Thyroid gland (tissue), 4 donors: ENCODE measurements at places on chromosomes 3 and 15. TPM values are rescaled to one million over a fixed set of nuclear protein-coding genes. Genes with fewer than 3 reads are reported as not detected.
A peak's percentile ranks its signal among the peaks of the same experiment; 100 is the strongest.

- DNase-seq: no peak
- H3K36me3 ChIP-seq: no peaks in the 10 kb centered on the region
- no peak overlapping the region for H3K27ac ChIP-seq
- H3K4me3 ChIP-seq: no peak overlapping the region
These were observed 18.9 kb downstream of the PHC3 start for GRCh38 chr3:170162630-170163029.

DNA sequence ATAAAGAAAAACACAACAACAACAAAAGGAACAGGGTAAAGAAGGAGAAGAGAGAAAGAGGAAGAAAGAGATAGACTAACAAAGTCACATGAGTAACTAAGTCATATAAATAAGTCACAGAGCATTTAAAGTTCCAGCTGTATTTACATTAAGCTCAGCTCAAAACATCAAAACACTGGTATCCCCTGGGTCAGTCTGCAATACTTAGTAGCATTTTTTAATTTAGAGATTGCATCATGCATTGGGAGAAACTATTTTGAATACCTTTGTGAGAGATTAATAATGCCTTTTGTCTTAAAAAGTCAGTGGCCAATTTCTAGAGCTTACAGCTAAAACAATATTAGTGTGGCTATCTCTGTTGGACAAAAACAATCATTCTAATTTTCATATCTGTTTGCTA, 78.4 kb downstream of the NEK10 start:
- no peak for DNase-seq
- H3K27me3 ChIP-seq: no peaks in the 10 kb centered on the region
- H3K27ac ChIP-seq: no peak overlapping the region
- no peak overlapping the region for H3K4me3 ChIP-seq

DNA sequence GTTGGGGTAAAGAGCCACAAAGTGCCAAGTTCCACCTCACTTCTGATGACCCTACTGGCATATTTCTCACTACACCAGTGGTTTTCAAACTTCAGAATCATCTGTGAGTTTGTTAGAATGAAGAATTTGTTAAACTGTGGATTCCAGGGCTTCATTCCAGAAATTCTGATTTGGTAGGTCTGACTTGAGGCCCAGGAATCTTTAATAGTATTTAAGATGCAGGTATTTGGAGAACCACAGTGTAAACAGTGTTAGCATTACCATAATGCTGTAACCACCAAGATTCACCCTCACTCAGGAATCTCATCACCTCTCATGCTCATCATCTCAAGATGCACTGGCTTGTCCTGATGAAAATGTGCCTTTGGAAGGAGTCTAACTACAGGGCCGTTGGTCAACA, 6.0 kb downstream of the KCNMB3 start:
- no peaks in the 10 kb centered on the region for H3K4me1 ChIP-seq
- H3K27me3 ChIP-seq: no peaks in the 10 kb centered on the region
- H3K4me3 ChIP-seq: no peak overlapping the region
- no peak overlapping the region for H3K27ac ChIP-seq

- no peak overlapping the region for H3K4me3 ChIP-seq
- no peaks in the 10 kb centered on the region for H3K27me3 ChIP-seq
- no peaks in the 10 kb centered on the region for H3K4me1 ChIP-seq
- no peak overlapping the region for H3K27ac ChIP-seq
These were observed 569.6 kb downstream of the AGBL1 start for GRCh38 chr15:86649277-86649676.

DNA sequence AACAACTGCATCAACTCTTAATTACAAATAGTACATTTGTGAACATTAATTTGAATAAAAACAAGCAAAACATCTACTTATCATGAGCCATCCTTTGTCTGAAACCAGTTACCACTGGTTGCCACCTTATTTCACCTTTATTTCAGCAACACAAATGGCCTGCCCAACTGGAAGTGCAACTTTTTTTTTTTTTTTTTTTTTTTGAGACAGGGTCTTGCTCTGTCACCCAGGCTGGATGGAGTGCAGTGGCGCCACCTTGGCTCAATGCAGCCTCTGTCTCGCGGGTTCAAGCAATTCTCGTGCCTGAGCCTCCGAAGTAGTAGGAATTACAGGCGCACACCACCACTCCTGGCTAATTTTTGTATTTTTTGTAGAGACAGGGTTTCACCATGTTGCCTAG, 13.1 kb downstream of the WDR82 start:
- H3K4me1 ChIP-seq: peaks cover 18% of the 10 kb centered on the region
- peaks cover 64% of the 10 kb centered on the region for H3K36me3 ChIP-seq
- H3K4me3 ChIP-seq: no peak overlapping the region
- peak; percentile 25 for DNase-seq

DNA sequence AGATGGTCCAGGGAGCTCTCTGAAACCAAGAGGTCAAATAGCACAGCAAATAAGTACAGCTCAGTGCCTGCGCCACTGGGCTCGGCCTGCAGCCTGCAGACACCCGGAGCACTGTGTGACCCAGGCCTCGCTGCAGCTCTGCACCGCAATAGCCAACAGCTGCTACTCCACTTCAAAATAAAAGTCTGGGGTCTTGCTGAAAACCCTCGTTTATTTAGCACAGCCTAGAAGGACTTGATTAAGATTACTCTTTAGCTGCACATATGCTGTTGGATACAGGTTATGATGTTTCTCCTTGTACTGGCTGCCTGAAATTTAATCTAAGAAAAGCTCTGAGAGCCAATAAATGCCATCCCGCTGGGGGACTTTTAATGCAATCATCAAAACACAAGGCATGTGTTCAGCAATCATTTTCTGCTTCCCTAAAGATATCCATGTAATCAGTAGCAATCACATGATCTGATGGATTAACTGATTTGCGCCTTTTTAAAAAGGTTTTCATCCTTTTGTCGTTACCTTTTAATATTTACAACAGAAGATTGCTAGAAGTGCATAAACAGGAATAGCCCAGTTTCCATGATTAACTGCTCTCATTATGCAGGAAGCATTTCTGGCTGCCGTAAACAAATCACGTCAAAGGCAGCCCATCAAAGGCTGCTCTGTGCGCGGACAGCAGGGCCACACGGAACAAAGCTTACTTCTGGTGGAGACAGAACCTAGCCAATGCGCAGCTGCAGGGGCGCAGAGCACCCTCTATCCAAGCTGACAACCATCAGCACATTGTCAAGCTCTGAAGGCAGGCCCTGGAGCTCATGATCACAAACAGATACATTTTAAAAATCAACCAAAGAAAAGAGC, 58.8 kb downstream of the CLASP2 start:
- H3K27ac ChIP-seq: peak overlapping the region; percentile 39
- H3K4me3 ChIP-seq: peak overlapping the region; percentile 25
- no peaks in the 10 kb centered on the region for H3K4me1 ChIP-seq
- DNase-seq: peak; percentile 28

DNA sequence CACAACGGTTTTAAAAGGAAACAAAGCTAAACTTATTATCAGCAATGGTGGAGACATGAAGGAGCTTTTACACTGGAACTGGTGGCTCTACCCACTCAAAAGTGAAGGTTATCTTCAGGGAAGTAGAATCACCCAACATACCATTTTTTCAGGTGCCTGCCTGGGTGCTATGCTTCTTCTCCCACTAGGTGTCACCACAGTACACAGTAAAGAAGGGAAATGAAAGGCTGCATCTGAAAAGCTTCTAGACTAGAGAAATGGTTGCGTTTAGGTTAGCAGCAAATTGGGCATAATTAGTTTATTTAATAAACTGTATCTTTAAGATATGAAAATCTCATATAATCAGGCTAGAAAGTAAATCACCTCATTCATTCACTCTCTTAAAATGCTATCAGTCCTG, 47.0 kb upstream of the SELENOK start:
- no peak overlapping the region for H3K4me3 ChIP-seq
- no peaks in the 10 kb centered on the region for H3K36me3 ChIP-seq
- H3K4me1 ChIP-seq: no peaks in the 10 kb centered on the region
- no peak overlapping the region for H3K27ac ChIP-seq
- DNase-seq: peak; percentile 41
- no peaks in the 10 kb centered on the region for H3K27me3 ChIP-seq

DNA sequence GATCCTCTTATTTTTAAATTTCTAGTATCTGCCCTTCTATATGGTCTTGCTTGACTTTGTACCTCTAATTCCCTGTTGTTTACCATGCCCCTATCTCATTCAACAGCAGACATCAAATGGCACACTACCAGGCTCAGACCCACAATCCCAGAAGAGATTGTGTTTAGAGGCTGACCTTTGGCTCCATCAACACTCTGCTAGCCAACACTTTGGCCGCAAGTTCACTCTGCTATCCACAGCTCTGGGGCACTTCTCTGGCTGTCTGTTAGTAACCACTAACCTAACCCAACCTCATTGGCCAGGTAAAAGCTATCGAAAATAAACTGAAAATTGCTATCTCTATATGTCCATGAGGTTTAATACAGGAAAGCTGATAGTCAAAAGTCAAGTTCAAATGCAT, 646.0 kb upstream of the CCDC54 start:
- DNase-seq: no peak
- no peak overlapping the region for H3K27ac ChIP-seq
- H3K4me1 ChIP-seq: no peaks in the 10 kb centered on the region

- no peak overlapping the region for H3K27ac ChIP-seq
- H3K36me3 ChIP-seq: no peaks in the 10 kb centered on the region
- H3K4me3 ChIP-seq: no peak overlapping the region
These were observed 478.3 kb upstream of the PPP2R3A start for GRCh38 chr3:135487261-135487660.

DNA sequence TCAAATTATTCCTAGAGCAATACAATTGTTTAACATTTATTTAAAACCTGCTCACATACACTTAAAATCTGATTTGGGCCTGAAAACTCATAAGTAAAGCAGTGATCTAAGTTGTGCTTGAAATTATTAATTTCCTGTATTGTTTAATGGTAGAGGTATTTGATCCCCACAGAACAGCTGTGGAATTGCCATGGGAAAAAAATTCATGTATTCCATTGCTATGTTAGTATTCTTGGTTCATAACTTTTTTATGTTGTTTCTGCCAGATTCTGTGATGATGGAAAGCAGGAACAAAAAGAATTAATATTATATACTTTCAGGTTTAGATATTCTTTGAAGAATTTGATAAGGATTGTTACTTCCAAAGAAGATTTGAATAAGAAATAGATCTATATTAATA, 831.5 kb upstream of the NR2F2 start:
- H3K27ac ChIP-seq: no peak overlapping the region
- no peaks in the 10 kb centered on the region for H3K27me3 ChIP-seq
- DNase-seq: no peak
- H3K4me1 ChIP-seq: no peaks in the 10 kb centered on the region
- H3K36me3 ChIP-seq: no peaks in the 10 kb centered on the region

- H3K36me3 ChIP-seq: no peaks in the 10 kb centered on the region
- no peak overlapping the region for H3K27ac ChIP-seq
- no peak overlapping the region for H3K4me3 ChIP-seq
- no peak for DNase-seq
- H3K27me3 ChIP-seq: no peaks in the 10 kb centered on the region
These were observed 64.7 kb downstream of the OXSM start for GRCh38 chr3:25854635-25855034.

GRCh38 chr15:50774450-50774849, 8.9 kb upstream of the SPPL2A start:
- H3K36me3 ChIP-seq: no peaks in the 10 kb centered on the region
- H3K4me1 ChIP-seq: no peaks in the 10 kb centered on the region
- H3K27ac ChIP-seq: no peak overlapping the region

DNA sequence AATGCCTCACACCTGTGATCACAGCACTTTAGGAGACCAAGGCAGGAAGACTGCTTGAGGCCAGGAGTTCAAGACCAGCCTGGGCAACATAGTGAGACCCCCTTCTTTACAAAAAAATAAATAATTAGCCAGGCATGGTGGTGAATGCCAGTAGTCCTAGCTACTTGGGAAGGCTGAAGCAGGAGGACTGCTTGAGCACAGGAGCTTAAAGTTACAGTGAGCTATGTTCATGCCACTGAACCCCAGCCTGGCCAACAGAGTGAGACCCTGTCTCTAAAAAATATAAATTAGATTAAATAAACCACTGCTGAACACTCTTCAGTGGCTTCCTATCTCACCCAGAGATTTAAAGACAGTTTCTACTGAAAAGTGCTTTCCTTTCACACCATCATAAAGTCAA, 6.2 kb downstream of the IFT80 start:
- no peaks in the 10 kb centered on the region for H3K36me3 ChIP-seq
- H3K4me3 ChIP-seq: no peak overlapping the region
- no peaks in the 10 kb centered on the region for H3K27me3 ChIP-seq
- H3K4me1 ChIP-seq: no peaks in the 10 kb centered on the region
- no peak for DNase-seq
- no peak overlapping the region for H3K27ac ChIP-seq

DNA sequence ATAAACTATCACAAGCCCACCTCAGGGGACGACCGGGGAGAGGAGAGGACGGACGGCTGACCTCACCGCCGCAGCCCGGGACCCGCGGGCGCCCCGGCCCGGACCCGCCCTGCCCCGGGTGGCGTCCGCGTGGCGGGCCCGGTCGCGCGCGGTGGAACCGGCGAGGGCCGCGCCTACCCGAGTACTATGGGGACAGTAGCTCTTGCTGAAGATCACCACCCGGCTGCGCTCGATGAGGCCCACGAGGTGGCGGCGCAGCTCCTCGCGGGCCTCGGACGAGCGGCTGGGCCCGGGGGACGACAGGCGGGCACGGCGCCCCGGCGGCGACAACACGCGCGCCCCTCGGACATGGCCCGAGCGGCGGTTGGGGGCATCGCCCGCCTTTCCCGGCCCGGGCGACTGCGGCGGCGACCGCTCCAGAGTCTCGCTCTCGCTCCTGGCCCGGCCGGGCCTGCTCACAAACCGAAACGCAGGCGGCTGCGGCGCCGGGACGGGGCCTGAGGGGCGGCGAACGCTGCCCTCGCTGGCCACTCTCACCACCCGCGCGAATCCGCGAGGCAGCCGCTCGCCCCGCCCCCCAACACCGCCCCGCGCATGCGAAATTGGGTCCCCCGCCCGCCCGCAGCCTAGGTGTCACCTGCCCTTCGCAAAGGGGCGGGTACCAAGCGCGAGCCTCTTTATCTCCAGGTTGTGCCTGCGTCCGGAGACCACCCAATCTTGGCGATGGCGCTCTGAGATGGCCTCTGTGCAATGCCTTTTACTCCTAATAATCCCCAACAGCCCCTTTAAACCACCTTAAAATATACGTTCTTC, at the start of gene TXNRD3:
Gene TXNRD3, minus strand, starts transcription at position 554 of the 813 bp plus-strand sequence.
- DNase-seq: peak; percentile 89
- no peaks in the 10 kb centered on the region for H3K27me3 ChIP-seq
- H3K36me3 ChIP-seq: no peaks in the 10 kb centered on the region
- H3K27ac ChIP-seq: peak within 1 kb of the TSS; percentile 51
- peaks cover 5% of the 10 kb centered on the region for H3K4me1 ChIP-seq
- H3K4me3 ChIP-seq: peak within 1 kb of the TSS; percentile 29

Gene UNC13C
- 1.1 TPM for total RNA-seq

Gene RBP2
- total RNA-seq: not detected

Gene GUCA1C
- total RNA-seq: not detected

Gene MORC1
- total RNA-seq: not detected

Gene FANCD2OS
- not detected for total RNA-seq

Gene MYL3
- not detected for total RNA-seq

Gene ZNF660
- 5.6 TPM for total RNA-seq

Gene GOLGA6A
- 0.22 TPM for total RNA-seq
